GM13977 (cell line): ENCODE measurements at places on chromosomes 7 and 10.

DNA sequence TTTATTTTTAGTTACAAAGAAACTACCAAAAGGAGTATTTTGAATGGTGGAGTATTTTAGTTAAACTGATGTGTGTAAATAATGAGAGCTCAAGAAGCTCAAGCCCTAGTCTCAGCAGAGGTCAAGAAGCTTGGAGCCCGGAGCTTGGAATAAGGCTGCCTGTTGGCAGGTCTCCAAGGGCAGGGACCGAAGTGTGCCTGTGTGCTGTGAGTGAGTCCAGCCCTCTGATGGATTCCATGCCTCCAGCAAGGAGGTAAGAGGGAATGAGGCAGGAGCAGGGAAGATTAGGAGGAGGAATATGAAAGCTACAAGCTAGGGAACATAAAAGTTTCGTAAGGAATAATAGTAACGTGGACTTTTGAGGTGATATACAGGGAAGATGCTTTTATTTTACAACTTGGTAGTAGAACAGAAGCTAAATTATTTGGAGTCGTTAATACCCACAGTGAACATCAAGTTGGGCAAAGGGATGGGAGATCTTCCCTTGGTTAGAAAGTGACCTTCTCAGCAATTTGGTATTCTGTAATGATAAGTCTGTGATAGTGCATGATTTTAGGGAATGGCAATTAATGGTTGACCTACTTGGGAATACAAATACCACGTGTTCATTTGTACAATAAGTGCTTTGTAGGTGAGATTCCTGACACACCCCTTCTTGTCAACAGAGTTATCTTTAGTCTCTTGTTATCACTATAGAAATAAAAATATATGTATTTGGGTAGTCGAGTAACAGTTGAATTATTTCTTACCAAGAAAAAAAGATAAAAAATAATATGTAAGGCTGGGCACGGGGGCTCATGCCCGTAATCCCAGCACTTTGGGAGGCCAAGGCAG, 4.6 kb downstream of the SEC23IP start:
- DNase-seq = no peak

DNA sequence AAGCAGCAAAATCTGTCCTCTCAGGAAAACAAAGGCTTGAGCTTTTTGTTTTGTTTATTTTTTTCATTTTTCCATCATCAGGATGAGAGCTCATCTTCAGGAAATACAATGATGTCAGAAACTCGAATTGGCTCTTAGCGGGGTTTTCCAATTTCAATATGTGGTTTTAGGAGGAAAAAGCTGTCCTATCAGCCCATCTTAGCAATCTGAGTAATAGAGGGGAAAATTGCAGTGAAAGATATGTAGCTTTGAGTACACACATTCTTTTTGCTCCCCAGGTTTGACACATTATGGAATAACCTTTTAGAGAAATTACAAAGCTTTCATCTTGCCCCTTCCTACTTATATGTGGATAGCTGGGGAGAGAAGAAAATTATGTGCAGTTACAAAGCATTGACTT, 113.6 kb upstream of the MYO3A start:
- DNase-seq = no peak

DNA sequence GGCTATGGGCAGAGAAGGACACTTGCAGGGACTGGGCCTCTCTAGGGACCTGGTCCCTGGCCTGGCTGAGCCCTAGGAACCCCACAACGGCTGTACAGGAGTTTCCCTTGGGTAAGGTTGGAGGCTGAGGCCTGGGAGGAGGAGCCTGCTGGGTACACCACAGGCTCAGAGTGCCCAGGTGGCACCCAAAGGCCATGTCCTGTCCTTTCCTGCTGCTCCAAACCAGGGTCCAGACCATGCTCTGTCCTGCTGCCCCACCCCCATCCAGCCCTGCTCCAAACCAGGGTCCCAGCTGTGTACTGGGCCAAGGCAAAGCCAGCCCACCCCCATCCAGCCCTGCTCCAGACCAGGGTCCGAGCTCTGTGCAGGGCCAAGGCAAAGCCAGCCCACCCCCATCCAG, 35.3 kb upstream of the ZNF488 start:
- DNase-seq = no peak

- DNase-seq = no peak
These were observed 176.2 kb downstream of the RTKN2 start for GRCh38 chr10:62092301-62093030.

DNA sequence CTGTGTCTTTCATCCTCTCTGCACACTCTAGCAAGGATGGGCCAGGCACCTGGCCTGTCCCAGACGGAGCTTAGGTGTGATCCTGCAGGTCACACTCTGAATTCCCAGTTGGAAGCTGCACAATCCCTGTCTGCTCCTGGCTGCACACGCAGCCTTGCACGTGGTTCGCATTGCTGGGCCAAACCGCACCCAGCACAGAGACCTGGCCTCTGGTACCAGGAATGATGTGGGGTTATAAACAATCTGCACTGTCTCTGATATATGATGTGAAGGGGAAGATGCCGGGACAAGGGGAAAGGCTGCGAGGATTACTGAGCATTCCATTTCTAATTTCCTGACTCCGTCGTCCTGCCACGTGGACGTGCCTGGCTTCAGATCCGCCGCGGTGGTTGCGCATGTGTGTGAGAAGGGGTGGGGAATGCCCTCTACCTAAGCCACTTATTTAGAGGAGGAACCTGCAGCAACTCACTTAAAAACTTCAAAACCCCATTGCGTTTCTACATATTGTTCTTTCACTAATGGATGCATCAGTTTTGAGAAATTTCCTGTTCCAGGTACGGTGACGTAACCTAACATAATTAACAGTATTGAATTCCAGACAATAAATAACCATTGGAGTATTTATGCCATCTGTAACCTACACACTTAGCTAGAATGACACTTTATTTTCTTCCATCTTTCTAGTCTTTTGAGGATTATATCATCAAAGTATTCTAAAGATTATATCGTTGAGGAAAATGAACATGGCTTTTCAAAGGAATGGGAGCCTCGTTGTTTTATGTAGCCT, 559.7 kb upstream of the MGMT start:
- no peak for DNase-seq

DNA sequence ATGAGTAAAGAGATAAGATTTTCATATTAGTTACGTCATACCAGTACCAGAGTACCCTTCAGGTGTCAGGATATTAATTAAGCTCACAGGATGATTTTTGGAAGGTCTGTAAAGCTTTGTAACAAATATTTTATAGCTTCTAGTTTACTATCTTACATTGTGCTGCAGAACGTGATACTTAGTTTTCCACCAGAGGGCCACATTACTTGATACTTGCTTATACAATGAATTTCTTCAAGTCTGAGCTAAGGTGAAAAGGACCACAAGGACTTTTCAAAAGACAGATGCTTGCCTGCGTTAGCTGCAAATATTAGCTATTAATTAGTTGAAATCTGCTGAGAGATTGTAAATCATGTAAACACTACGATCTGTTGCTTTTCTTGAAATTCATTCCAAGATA, 12.2 kb downstream of the FOXP2 start:
- DNase-seq = no peak

GRCh38 chr7:156105337-156106106, 293.3 kb upstream of the SHH start:
- no peak for DNase-seq

DNA sequence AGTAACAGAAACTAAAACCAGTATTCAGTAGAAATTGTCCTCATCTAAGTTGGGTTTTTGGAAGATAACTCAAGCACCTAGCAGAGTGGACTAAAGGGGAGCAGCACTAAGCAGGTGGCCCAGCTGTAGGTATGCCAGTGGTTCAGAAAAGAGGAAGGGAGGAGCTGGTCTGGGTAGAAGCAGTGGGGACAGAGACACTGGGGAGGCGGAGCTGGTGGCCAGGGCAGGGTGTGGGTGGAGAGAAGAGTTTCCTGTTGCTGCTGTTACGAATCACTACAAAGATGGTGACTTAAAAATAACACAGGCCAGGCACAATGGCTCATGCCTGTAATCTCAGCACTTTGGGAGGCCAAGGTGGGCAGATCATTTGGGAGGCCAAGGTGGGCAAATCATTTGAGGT, 136.2 kb downstream of the WDR11 start:
- DNase-seq = no peak

- DNase-seq = no peak
These were observed 80.3 kb downstream of the HDAC9 start for GRCh38 chr7:18575622-18576572.

- no peak for DNase-seq
These were observed 322.6 kb downstream of the DGKB start for GRCh38 chr7:14579971-14580370.

- peak; percentile 49 for DNase-seq
These were observed 16.0 kb downstream of the AFAP1L2 start for GRCh38 chr10:114388275-114388674.

GRCh38 chr7:4725014-4725849, 43.1 kb downstream of the FOXK1 start:
- peak; percentile 91 for DNase-seq

- DNase-seq = no peak
These were observed 179.6 kb downstream of the ZMYND11 start for GRCh38 chr10:314871-315270.

GRCh38 chr10:9175200-9175599, 1120.7 kb downstream of the GATA3 start:
- no peak for DNase-seq

DNA sequence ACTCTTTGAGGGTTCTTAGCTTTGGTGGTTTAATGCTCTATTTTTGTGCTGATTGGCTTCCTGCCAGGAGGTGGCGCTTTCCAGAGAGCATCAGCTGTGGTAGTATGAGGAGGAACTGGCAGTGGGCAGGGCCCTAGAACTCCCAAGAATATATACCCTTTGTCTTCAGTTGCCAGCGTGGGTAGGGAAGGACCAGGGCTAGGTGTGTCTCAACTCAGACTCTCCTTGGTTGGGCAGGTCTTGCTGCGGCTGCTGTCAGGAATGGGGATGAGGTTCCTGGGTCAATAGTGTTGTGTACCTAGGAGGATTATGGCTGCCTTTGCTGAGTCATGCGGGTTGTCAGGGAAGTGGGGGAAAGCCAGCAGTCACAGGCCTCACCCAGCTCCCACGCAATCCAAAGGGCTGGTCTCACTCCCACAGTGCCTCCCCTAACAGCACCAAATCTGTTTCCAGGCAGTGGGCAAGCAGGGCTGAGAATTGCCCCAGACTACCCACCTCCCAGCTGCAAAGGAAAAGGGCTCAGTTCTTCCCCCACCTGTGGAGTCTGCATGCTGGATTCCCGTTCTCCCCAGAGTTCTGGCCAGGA, 191.5 kb downstream of the PHTF2 start:
- DNase-seq = no peak

- DNase-seq = no peak
These were observed 622.4 kb upstream of the C7orf33 start for GRCh38 chr7:147968046-147968610.
